Esophagus squamous epithelium (tissue), 5 donors: ENCODE measurements at places on chromosomes 6 and 20. TPM values are rescaled to one million over a fixed set of nuclear protein-coding genes. Genes with fewer than 3 reads are reported as not detected.

Gene CGA
- total RNA-seq: not detected

Gene ADGRG6
- total RNA-seq: 22.3 TPM

Gene SPATA25
- total RNA-seq: not detected

Gene CST2
- not detected for total RNA-seq

Gene SLC22A7
- total RNA-seq: not detected

Gene SCP2D1
- total RNA-seq: not detected

Gene SLC22A1
- 0.38 TPM for total RNA-seq

Gene KIAA1755
- 0.30 TPM for total RNA-seq

Gene ZBTB46
- total RNA-seq: 1.5 TPM

Gene CAGE1
- not detected for total RNA-seq

Gene TTBK1
- total RNA-seq: not detected

Gene WFDC13
- total RNA-seq: not detected

Gene RUNX2
- total RNA-seq: 1.4 TPM

Gene ZC3H12D
- total RNA-seq: 0.04 TPM

Gene LY86
- 2.3 TPM for total RNA-seq

Gene SOBP
- 3.8 TPM for total RNA-seq

Gene PRPH2
- 0.94 TPM for total RNA-seq

Gene TNFRSF21
- total RNA-seq: 57.9 TPM

Gene CFAP61
- not detected for total RNA-seq

Gene MEP1A
- total RNA-seq: not detected

Gene RBPJL
- total RNA-seq: not detected

Gene CCN6
- not detected for total RNA-seq

Gene VSX1
- not detected for total RNA-seq
